Fibroblast of skin of right biceps (primary cell): ENCODE measurements at places on chromosomes 4 and X.

- no peak for DNase-seq
These were observed 25.4 kb upstream of the ACSL1 start for GRCh38 chr4:184851200-184851541.

- peak; percentile 24 for DNase-seq
These were observed 174.2 kb upstream of the DMD start for GRCh38 chrX:33385546-33385945.

DNA sequence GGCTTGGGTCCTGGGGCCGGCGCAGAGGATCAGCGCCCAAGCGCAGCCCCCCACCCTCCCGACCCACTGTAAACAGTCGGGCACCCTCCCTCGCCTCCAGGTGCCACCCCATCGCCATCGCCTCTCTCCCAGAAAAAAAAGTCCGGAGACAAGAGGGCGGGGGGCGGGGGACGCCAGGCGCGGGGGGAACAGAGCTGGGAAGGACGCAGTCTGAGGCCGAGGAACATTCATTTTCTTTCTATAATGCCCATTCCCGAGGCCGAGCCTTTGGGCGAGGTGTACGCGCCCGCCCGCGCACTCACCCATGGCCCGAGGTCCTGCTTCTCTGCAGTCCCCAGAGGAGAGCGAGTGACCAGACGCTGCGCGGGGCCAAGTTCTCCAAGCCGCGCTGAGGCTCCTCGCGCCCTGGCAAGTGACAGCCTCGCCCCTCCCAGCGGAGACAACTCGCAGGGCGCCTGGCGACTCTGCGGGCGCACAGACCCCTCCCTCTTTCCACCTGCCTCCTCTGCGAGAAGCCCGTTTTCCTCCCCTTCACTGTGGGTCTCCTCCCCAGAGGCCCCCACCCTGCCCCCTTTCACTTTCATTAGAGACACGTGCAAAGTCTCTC is 63.5 kb upstream of the WDR17 start:
- peak; percentile 8 for DNase-seq

DNA sequence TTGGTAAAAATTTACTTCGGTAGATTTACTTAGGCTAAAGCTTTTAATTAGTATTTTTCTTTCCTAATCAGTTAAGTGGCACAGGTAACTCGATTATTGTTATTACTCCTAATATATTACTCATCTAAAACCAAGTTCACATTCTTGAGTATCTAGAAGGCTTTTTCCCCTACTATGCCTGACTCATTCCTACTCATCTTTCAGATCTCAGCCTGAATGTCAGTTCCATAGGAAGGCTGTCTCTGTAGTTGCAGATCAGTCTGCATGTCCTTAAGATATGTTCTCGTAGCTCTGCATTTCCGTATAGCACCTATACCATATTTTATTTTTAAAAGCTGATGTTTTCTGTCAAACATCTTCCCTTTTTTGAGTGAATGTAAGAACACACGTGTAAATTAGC is 5.9 kb upstream of the FAM184B start:
- peak; percentile 49 for DNase-seq

DNA sequence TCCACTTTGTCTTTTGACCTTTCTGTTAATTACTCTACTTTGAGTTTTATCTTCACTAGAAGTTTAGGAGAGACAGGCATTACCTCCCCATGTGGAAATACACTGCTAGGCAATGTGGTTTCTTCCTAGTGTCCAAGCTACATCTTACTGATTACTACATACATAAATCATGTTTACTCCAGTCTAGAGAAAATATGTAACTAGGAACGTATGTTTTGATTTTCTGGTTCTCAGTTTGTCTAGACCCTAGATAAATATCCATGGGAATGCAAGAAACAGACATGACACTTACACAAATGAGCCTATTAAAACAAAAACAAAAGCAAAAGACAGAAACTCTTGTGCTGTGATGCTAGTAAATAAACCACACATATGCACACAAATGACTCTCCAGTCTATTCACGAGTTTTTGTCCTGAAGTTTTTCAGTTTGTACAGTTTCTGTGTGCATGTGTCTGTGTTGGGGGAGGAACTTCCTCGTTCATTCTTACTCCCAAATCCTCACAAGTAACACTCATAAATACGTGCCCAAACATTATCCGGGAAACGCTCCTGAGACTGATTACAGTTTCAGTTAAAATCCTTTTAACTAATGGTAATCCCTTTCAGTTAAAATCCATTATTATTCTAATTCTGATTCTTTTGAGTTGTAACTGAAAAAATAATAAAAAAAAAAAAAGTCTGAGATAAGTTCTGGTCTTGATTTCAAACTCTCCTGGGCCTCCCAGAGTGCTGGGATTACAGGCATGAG is 283.5 kb upstream of the FTHL17 start:
- no peak for DNase-seq

GRCh38 chr4:40546969-40547788 is 82.5 kb downstream of the RBM47 start:
- DNase-seq: peak; percentile 47

- DNase-seq: no peak
These were observed 391.7 kb upstream of the PITX2 start for GRCh38 chr4:111014537-111014936.

DNA sequence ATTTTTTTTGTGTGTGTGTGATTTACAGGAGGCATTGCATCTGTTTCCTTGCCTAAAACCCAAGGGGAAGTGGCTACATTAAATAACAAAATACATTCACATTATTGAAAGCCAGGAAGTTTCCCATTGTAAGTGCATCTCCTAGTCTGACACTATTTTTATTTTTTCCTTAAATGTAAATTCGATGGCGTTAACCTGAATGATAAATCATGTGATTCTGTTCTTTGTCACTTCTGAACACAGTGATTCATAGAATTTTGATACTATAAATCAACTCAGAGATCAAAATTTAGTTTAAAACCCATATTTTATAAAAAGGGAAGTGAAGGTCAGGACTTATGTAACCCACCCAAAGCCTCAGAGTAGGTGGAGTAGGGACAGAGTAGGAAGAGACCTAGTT is 258.1 kb downstream of the GABRG1 start:
- no peak for DNase-seq
